ENCODE measurements at places on chromosomes 12 and 14.

- no peak for DNase-seq
Observed at GRCh38 chr12:85836197-85837090, at the start of gene RASSF9. Gene RASSF9 (minus strand): TSS chr12:85836409. CDS start chr12:85836201, 208 bp downstream.

- DNase-seq, result no peak
Observed at GRCh38 chr12:12788131-12788530, 2.7 kb downstream of the APOLD1 start.

DNA sequence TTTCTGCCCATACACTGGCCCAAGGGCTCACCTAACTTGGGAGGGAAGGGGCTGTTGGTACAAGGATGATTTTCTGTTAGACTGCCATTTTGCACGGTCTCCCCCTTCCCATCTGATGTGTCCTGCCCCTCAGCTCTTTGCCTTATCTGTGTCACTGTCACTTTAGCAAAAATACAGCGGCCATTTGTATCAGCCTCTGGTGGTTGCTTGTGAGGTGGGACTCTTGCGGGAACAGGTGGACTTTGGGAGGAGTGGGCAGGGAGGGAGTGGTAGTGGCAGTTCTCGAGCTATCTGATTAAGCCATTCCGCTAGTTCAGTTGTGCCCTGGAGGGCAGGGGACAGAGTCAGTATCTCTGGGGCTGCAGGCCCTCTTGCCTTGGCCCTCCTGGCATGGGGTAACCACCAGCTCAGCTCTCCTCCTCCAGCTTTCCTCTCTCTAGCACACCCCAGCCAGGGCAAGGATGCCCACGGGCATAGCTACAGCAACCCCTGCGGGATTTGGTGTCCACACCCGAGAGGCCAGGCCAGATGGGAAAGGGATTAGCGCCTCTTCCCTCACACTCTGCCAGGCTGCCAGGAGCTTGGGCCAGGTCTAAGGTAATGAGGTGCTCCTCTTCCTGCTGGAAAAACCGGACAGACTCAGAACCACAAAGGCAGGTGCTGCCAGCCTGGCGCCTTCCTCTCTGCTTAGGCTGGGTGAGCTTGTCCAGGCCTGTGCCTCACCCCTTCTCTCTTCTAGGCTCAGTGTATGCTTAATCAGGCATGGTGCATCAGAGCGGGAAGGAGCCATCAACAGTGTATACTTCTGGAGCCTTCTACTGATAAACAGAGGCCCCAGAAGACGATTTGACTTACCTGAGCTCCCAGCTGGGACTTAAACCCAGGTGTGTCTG, 8.7 kb downstream of the SLC48A1 start:
- DNase-seq, result no peak

DNA sequence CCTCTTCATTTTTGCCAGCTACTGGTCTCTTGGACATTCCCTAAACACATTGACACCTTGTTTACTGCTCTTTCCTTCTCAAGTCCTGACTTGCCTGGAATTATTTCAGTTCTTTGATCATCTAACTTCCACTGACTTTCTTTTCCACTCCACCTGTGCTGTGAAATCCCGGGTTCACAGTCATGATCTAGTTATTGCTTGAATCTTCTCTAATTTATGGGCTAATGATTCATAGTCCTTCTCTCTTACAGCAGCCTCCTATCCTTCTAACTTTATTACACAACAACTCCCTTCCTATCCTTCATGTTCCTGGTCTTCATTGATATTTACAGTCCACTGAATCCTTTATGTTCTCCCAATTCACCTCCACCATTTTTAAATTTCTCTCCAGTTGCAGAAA, 260.1 kb downstream of the C12orf75 start:
- DNase-seq, result no peak

GRCh38 chr14:74549588-74549987, 56.0 kb downstream of the ISCA2 start:
- DNase-seq, result peak; percentile 64

DNA sequence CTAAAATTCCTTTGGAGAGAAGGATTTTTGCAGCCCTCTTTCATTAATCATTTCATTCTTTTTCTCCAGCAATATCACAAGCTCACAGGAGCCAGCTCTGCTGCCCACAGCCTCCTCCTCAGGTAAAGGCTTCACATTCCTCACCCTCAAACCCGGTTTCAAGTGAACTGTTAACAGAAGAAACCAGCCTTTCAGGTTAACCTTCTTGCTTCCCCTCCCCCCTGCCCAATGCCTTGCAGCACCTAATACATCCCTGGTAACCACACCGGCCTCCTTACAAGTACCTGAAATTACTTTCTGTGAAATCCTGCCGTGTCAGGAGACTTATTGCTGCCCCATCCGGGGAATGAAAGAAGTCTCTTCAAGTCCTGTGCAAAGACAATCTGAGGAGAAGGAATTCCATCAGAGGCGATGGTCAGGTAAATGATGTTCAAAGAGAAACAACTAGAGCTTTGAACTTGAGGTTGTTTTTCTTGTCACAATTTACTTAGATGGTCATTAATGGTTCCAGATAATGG, 111.2 kb downstream of the MYRFL start:
- no peak for DNase-seq

- no peak for DNase-seq
Observed at GRCh38 chr12:15863372-15863771, 18.8 kb upstream of the STRAP start.

DNA sequence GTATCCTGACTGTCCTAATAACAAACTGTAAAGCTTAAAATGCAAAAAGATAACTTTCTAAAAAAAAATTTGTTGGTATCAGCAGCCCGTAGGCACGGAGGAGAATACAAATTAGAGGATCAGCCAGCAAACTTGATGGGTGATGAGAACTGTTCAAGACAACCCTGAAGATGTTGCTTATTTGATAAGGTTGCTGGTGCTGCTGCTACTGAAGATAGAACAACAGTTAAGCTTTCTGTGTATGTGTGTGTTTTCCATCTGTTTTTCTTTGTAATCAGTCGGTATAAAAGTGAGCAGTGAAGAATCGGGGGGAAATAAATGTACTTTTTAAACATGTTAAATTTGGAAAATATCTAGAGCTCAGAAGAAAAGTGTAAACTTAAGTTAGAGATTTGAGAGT, 67.4 kb upstream of the POC1B start:
- DNase-seq, result no peak

- no peak for DNase-seq
Observed at GRCh38 chr14:93059917-93060545, 55.7 kb downstream of the ITPK1 start.

DNA sequence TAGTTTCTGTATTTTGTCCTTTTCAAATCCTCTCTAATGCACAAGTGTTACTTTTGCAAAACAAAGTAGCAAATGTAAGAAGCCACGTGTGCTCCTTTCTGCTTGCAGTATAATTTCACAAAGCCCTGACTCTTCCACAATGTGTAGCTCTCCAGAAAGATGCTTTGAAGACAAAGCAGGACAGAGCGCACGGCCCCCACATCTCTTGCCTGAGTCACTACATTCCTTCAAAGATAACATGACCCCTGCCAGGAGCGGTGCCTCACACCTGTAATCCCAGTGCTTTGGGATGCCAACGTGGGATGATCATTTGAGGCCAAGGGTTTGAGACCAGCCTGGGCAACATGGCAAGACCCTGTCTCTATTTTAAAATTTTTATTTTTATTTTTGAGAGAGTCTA, 40.5 kb downstream of the JAG2 start:
- DNase-seq, result no peak

Measured in RWPE2 (cell line).